Mammary epithelial cell (primary cell): ENCODE measurements at places on chromosomes 12 and 14.

GRCh38 chr12:110170535-110171185 is 46.5 kb downstream of the IFT81 start:
- no peak for DNase-seq

DNA sequence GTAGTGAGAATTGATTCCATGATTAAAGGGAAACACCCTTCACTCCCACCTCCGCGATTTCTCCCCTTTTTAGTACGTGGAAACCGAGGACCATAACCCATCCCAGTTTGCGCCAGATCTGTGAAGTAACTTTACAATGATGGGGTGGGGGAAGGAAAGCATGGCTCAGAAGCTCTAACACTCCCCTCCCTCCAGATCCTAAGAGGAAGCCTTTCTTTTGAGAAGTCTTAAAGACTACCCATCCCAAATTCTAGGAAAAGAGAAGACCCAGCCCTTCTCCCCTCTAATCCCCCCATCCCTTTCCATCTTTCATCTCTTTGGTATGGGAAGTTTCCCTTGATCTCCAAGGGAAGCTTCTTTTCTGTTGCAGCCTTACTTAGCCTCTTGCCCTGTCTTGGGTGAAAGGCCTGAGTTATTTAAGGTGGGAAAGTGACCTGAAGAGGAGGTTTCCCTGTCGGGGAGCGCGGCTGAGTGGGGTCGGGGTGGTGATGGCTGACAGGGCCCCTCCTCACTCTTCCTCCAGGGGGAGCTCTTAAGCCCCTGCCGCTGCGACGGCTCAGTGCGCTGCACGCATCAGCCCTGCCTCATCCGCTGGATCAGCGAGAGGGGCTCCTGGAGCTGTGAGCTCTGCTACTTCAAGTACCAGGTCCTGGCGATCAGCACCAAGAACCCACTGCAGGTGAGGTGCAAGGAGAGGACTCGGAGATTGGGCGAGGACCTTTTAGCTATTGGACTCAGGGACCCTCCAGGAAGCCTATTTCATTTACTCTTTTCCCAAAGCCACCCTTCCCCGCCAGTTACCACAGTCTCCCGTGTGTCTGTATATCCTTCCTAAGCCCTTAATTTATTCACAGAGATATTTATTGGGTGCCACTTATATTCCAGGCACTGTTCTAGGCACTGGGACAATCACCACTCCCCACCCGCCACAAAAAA is 1.8 kb downstream of the MARCHF9 start:
- no peak for DNase-seq

DNA sequence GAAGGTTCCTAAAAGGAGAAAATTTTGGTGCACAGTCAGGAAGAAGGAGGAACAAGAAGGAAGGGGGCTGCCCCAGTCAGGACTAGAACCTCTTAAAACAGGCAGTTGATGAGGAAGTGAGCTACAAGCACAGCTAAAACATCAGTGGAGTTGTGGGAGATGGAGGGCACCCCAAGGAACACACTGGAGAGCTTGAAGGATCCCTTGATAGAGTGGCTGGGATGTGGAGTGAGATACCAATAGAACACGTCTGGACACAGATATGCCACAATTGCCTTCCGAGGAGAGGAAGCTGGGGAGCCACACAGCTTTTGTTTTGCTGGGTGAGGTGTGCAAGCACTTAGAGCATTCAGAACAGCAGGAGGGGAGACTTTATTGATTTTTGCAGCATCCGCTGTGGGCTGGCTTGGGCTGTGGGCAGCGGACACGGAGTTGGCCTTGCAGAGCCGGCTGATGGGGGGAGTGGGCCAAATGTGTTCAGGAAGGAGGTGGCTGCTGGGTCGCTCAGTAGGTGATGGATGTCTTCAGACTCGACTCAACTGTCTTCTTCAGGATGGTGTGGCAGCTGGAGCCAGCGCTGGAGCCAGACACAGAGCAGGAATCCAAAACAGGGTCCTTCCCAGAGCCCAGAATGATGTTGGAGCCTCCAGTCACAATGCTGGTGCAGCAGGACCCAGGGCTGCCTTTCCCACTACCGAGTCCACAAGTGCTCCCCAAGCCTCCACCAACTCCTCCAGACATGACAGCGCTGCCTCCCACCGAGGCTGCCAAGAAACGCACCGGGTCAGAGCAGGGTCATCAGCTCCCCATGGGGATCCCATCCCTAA is 4.7 kb upstream of the KRT79 start:
- no peak for DNase-seq

DNA sequence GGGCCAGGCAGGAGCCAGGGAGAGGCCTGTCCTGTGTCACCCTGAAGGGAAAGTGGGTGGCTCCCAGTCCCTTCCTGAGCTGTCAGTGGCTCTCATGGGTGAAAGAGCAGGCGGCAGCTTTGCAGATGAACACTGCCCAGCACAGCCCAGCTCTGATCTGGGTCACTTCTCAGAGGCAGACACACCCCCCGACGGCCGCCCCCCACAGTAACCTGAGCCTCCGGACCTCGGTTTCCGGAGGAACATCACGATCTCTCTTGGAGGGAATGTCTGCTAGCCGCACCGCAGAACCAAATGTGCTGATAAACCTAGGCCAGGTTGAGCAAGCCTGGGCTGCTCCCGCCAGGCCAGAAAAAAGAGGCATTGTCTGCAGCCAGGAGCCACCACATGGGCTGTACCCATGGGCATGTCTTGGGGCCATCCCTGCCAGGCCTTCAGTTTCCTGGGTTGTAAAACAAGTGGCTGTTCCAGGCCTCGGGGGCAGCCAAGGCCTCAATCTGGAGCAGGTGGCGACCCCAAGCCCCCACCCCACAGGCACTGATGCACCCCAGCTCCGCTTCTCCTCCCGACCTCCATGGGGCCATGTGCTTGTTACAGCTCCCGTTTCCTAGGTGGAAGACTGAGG is 57.6 kb downstream of the NCOR2 start:
- DNase-seq, result peak; percentile 89

- no peak for DNase-seq
Observed at GRCh38 chr14:69675245-69675583, 63.8 kb downstream of the SUSD6 start.

DNA sequence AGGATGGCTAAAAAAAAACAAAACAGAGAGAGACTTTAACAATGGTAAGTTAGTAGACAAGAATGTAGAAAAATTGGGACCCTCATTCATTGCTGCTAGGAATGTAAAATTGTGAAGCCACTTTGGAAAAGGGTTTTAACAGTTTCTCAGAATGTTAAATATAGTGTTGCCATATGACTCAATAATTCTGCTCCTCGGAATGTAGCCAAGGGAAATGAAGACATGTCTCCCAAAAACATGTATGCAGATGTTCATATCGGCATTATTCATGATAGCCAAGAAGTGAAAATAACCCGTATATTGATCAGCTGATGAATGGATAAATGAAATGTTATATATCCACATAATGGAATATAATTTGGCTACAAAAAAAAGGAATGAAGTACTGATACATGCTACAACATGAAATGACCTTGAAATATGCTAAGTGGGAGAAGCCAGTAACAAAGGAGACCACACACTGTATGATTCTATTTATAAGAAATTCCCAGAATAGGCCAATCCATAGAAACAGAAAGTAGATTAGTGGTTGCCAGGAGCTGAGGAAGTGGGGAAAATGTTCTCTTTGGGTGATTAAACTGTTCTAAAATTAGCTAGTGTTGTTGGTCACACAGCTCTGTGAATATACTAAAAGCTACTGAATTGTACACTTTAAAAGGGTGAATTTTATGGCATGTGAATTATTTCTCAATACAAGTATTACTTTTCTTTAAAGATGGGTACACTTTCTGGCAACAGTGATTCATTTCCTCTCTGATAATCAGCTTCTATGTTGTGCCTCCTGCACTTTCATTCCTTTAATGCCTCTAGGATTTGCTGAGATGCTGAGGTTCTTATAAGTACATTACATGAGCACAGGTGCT is 132.5 kb downstream of the DAAM1 start:
- DNase-seq, result peak; percentile 72

- DNase-seq, result no peak
Observed at GRCh38 chr12:94269316-94269999, 121.1 kb downstream of the PLXNC1 start.

DNA sequence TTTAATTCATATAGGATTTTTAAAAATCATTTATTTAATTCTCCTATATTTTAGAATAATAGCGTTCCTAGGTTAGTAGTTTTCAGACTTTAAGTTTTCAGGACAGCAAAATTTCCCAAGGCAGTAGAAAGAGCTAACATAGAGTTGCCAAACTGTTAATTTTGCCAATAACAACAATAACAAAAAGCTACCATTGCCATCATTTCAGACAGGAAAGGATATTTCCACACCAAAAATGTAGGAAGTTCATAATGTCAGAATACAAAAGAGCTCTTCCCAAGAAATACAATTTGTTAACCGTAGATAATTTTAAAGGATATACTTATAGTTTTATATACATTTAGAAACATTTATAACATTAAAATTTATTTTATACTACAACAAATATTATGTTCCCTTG is 81.4 kb upstream of the EEA1 start:
- DNase-seq, result no peak

DNA sequence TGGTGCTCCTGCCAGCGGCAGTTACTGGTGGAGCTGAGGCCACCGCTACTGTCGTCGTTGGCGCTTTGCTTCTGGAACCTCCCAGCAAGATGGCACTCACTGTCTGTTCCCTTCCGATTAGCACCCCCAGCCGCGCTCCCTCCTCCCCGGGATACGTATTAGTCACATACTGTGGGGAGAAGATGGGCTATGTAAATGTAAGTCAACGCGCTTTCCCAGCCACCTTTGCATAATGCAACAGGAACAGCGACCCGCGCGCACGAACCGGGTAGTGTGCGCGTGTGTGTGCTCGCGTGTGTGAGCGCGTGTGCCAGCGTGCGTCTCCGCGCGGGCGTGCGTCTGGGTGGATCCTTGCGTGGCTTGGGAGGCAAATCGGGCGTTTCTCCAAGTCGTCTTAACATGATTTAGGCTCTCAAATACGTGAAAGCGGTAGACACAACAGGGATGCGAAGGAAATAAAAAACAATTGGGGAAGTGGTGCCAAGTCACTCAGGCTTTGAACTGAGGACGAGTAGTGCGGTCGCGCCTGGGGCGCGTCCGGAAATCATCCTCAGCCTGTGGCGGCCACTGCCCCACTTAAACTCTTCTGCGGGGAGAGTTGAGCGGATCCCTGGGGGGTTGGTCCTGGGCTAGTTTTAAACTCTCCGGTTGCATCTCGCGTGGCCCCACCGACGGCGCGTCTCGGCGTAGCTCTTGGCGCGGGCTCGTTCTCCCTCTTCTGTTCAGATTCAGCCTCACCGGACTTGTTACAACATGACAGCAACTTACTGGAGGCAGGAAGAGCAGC is 1.8 kb downstream of the FLRT2 start:
- peak; percentile 82 for DNase-seq

DNA sequence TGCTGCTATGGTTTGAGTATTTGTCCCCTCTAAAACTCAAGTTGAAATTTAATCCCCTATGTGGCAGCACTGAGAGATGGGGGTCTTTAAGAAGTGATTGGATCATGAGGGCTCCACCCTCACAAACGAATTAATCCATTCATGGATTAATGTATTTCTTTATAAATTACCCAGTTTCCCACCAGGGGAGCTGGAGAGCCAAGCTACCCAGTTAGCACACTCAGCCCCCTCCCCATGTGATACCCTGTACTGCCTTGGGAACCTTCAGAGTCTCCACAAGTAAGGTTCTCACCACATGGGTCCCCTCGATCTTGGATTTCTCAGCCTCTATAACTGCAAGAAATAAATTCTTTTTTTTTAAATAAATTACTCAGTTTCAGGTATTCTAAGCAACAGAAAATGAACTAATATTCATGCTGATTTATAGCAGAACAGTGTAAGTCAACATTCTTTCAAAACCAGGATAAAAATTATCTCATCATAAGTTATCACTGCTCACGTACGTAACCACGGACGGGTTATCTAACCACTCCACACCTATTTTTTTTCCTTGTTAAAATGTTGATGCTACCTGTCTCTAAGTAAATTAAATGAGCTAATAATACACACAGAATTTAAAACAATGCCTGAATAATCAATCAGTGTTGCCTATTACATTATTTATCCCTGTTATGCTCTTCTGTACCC is 3.6 kb downstream of the NAP1L1 start:
- no peak for DNase-seq

- no peak for DNase-seq
Observed at GRCh38 chr14:61505815-61506809, 184.7 kb downstream of the PRKCH start.

DNA sequence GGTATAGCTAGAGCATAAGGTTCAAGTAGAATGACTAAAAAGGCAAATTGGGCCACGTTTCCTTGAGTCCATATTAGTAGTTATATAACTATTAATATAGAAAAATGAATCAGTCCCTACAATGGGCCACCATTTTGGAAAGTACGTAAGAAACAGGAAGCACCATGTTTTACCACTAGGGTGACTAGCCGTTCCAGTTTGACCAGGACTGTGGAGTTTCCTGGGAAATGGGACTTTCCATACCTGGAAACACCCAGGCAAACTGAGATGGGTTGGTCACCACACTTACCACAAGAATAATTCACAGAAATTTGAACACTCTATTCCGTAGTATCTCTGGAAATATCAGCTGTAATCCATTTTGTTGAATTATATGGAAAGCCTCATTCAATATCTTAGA is 2.1 kb upstream of the MAGOHB start:
- peak; percentile 64 for DNase-seq

GRCh38 chr14:35046751-35047536 is 872 bp downstream of the FAM177A1 start:
- no peak for DNase-seq

DNA sequence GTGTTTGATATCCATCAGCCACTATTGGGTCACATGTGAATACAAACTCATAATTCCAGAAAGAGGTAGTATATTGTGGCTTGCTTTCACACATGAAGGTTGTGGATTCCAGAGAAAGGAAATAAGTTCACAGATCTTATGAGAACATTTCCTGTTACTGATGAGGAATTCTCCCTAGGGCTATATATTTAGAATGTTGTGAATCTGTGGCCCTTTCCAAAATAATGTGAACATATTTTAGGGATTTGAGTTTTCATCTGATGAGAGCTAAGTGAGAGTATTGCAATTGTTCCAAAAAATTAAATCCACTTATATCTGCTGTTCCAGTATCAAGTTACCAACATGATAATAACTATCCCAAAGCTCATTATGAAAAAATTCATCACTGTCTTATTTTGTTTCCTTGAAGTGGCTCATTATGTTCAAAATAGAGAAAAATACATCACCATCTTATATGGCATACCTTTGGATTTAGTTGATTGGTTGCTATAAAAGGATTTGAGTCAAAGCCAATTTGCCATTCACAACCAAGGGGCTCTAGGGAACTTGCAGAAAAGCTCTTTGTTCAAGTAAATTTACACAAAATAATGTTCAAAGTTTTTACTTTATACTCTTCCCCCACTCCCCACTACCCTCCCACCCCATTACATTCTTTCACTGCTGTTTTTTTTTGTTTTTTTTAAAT is 76.3 kb downstream of the MYRFL start:
- peak; percentile 18 for DNase-seq

- no peak for DNase-seq
Observed at GRCh38 chr12:49369411-49370145, 2.3 kb downstream of the SPATS2 start.

- no peak for DNase-seq
Observed at GRCh38 chr12:22956690-22957089, 331.7 kb downstream of the ETNK1 start.

DNA sequence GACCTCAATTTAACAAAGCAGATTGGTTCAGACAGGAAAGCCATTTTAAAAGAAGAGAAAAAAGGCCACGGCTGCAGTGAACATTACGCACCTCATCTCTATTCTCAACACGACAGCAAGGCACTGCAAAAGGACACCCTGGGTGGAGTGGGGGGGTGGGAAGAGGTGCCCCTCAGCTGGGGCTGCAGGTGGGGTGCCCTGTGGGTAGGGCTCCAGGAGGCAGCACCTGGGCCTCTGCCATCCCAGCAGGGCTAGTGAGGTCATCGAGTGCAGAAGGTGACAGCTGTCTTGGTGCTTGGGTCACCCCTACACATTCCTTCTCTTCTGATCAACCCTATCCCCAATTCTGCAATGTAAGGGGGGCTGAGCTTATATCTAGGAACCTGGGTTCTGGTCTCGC is 142.9 kb upstream of the PRMT8 start:
- DNase-seq, result no peak
